Stimulated activated CD8-positive, alpha-beta memory T cell treated with anti-CD3 and anti-CD28 coated beads, Interleukin-7, amount 100 ng/mL, for 48 hours (primary cell): ENCODE measurements at places on chromosomes 2 and 18.

- DNase-seq, result no peak
These were observed 485.6 kb upstream of the SPRED2 start for GRCh38 chr2:65917986-65918385.

DNA sequence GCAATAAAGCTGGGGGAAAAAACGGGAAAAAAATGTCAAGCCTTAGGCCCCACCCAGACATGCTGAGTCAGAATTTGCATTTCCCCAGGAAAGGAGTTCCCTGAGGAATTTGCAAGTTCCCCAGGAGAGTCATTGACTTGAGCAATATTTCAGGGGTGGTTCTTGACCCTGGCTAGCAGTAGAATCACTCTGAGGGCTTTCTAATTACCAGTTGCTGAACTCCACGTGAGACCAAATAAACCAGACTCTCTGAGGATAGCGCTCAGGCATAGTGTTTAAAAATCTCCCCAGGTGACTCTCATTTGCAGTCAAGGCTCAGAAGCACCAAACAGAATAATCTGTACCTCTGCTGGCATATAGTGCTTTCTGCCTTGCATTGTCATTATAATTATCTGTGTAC, 48.7 kb downstream of the C1QL2 start:
- no peak for DNase-seq

- DNase-seq, result no peak
These were observed 35.0 kb upstream of the DSC1 start for GRCh38 chr18:31197676-31198075.

DNA sequence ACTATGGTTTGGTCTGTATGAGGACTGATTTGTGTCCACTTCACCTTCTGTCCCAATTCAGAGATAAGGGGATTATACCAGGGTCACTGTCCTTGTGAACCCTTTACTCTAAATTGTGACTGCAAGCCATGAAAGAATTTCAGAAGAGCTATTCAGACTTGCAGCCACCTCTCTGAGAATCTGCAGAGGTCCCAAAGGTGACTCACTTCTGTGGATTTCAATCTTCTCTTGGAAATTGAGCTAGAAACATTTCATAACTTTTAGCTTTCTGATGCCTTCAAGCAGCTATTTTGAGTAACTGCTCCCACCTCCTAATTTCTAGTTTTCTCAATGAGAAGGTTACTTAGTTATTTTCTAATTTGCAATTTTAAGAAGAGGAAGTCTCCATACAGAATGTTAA, 1242.4 kb upstream of the ACVR2A start:
- DNase-seq, result no peak
